ENCODE measurements at places on chromosomes 16 and 17.

DNA sequence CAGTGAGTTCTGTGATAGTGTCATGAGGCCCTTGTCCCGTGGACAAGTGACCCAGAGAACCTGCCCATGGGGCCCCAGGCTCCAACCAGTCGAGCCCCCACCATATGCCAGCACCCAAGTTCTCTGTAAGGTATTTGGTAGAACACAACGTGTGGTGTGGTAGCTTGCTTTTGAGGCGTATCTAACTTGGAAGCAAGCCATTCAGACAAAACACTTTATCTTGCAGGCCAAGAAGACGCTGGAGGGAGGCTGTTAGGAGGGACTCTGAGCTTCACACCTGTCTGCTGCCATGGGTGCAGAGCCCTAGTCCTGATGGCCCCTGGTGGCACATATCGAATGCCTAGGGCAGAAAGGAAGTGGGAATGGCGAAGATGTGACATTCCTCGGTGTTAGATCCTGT, 1.6 kb downstream of the NDUFAF8 start:
- DNase-seq: no peak

- DNase-seq: no peak
These were observed 22.6 kb downstream of the ZFHX3 start for GRCh38 chr16:73025151-73025855.

GRCh38 chr17:56480501-56480900, 113.0 kb upstream of the NOG start:
- no peak for DNase-seq

- DNase-seq: no peak
These were observed 929.8 kb downstream of the KCNJ2 start for GRCh38 chr17:71099003-71099714.

DNA sequence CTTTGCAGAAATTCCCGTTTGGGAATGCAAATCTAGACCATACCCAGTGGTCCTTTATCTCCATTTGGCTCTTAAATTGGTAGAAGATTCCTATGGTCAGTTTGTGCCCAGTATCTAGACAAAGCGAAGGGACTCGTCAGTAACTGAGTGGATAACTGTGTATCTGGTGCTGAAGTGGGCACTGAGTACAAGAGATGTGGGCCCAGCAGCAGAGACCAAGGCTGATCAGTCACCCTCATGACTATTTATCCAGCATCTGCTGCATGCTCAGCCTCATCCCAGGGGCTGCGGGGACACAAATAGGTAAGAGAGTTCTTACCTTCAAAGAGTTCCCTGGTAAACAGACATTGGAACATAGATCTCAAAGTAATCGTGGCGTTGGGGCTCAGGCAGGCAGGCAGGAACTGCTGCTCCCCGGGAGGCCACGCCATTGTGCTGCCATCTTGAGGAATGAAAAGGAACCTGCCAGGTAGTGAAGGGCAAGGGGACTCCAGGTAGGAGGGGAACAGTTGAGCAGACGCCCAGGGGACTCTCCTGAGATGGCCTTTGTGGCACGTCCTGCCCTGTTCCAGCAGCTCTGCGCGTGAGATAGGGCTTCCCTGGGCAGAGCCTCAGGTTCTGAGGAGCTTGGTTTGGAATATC, 10.3 kb downstream of the NT5M start:
- peak; percentile 67 for DNase-seq

DNA sequence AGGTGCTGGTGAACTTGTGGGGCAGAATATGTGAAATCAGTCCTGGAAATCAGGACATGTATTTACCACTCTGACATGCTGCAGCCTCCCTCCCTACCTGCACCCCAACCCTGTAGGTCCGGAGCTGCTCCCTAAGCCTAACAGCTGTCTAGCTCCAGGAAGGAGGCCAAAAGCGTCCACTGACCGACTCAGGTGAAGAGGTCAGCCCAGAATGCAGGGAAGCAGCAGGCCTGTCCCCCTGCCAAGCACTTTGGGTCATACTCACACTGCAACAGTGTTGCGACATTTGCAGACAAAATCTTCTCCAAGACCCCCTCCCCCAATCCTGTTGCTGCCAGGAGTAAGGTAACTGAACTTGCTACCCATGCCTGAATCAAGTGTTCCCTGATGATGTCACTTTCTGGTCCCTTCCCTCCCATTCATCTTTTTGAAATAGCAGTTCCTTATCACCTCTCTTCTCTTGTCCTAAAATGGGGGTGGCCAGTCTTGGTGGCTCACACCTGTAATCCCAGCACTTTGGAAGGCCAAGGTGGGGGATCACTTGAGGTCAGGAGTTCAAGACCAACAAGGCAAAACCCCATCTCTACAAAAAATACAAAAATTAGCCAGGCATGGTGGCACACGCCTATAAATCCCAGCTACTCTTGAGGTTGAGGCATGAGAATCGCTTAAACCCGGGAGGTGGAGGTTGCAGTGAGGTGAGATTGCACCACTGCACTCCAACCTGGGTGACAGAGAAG, 1.3 kb upstream of the ACLY start:
- DNase-seq: peak; percentile 11

DNA sequence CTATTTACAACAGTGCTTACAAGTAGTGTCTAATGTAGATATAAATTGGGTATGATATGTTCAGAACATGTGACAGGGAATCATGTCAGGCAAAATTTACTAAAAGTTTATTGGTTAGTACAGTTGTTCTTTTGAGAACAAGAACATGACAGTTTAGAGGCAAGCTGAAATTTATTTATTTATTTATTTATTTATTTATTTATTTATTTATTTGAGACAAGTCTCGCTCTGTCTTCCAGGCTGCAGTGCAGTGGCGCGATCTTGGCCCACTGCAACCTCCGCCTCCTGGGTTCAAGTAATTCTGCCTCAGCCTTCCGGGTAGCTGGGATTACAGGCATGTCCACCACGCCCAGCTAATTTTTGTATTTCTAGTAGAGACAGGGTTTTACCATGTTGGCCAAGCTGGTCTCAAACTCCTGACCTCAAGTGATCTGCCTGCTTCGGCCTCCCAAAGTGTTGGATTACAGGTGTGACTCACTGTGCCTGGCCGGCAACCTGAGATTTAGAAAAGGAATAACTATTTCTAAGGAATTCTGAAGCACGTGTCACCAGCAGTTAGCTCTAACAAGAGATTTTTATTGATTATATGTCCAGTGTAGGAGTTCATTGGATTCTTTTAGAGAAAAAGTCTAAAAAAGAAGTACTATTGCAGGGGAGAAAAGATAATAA, 24.9 kb downstream of the MRTFB start:
- no peak for DNase-seq

DNA sequence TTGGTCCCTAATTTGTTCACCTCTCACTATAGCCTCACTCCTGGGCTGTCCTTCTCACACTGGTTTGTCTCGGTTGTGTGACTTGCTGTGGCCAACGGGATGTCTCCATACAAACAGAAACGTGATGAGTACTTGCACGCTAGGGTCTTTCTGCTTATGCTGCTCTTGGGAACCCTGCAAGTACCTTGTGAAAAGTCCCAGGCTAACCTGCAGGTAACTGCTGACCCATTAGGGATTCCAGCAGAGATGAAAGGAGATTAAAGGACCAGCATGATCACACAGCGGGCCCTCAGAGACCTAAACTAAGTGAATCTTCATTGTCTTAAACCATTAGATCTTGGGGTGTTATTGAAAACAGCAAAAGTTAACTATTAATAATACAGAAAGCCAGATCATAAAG, 562.8 kb upstream of the GOT2 start:
- no peak for DNase-seq

GRCh38 chr16:78461496-78462287, 362.2 kb downstream of the WWOX start:
- no peak for DNase-seq

DNA sequence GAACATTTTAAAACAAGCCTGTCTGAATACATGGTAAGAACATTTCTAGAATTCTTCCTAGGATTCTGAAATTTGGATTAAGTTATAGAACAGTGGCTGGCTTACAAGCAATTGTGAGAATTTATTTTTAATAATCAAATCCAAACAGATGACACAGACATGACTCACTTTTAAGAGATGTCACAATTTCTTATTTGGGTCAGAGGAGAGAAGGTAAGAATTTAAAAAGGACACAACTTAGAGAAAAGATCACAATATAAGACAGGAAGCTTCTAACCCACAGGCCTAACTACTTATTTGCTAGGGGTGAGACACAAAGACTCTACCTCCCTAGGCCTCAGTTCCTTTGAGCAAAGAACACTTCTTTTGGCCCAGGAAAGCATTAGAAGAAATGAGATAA, 32.7 kb downstream of the ZZEF1 start:
- no peak for DNase-seq

DNA sequence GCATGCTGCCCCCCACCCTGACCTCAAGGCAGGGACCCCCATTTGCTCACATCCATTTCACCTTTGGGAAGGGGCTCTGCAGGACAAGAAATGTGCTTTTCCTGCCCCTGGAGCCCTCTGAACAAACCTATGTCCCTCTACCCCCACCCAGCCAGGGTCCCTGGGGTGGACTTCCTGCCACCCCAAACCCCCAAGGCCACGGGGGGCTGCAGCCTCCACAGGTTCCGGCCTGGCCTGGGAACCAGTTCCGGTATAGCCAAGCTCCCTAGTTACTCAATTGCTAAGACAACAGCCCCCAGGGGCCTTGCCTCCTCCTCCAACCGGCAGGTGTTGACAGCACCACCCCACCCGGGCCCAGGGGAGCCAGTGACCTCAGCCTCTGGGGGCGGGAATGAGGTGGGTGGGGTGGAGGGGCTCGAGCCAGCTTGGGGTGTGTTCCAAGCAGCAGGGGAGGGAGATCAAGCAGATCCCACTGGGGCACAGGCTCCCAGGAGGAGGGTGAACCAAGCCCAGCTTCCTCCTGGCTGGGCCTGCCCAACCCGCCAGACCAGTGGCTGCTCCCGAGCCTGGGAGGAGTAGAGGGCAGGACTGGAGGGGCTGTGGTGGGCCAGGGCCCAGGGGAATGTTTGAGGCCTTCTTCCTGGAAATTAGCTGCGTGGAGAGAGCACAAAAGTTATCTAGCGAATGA, 6.6 kb downstream of the PNMT start:
- no peak for DNase-seq

DNA sequence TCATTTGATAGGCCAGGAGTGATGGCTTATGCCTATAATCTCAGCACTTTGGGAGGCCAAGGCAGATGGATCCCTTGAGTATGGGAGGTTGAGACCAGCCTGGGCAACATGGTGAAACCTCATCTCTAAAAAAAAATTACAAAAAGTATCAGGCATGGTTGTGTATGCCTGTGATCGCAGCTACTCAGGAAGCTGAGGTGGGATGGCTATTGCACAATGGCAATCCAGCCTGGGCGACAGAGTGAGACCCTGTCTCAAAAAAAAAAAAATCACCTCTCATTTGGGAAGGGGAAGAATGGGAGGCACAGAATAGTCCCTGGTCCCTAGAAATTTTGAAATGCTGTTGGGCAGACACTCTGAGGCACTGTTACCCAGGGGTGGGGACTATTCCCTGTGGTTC, 35.2 kb downstream of the SLFN11 start:
- DNase-seq: no peak

DNA sequence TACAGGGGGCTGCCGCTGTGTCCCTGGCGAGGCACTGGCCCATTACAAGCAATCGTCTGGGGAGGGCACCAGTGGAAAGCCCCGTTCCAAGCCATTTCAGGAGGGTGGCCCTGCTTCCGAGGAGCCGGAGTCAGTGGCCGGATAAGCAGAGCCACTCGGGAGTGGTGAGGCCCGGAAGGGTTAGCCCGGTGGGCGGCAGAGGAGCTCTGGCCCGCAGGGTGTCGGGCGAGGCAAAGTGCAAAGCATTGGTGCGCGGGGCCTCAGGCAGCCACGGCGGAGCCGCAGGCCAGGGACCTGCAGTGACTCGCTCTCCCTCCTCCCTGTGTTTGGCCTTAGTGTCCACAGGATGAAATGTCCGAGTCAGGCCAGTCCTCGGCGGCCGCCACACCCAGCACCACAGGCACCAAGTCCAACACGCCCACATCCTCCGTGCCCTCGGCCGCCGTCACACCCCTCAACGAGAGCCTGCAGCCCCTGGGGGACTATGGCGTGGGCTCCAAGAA, 24.6 kb downstream of the NME3 start:
- DNase-seq: no peak

DNA sequence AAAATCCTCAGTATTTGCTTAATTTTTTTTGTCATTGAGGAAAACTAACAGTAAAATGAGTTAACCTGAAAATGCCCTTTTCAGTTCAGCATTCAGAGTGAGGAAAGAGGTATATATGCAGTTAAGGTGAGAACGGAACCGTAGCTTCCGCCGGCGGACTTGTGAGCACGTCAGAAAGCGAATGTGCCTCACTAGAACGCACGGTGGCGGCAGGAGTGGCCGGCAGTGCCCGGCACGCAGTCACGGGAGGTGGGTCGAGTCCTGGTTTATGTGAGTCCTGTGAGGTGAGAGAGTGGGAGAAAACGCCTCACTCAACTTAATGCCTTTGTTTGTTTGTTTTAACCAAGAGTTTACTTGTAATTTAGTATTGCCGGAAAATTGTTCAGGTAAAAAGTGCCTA, 6.1 kb downstream of the SEC14L1 start:
- no peak for DNase-seq

- no peak for DNase-seq
These were observed 34.5 kb downstream of the USP7 start for GRCh38 chr16:8929086-8929748.

DNA sequence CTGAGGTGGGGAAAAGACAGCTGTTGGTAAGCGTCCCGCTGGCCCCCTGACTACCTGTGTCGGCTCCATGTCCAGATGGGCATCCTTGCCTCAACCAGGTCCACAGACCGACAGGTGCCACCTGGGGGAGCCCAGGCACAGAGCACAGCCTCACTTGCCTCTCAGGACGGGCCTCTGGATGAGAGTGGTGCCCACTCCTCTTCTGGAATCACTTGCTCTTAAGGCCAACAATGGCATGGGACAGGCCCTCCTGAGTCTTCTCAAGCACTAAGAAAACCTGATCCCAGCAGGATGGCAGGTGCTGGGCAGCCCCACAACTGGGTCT, 17.2 kb downstream of the SLC16A3 start:
- DNase-seq: no peak

Data from CD4-positive, alpha-beta T cell (primary cell).